ENCODE measurements at places on chromosomes 4 and X.

DNA sequence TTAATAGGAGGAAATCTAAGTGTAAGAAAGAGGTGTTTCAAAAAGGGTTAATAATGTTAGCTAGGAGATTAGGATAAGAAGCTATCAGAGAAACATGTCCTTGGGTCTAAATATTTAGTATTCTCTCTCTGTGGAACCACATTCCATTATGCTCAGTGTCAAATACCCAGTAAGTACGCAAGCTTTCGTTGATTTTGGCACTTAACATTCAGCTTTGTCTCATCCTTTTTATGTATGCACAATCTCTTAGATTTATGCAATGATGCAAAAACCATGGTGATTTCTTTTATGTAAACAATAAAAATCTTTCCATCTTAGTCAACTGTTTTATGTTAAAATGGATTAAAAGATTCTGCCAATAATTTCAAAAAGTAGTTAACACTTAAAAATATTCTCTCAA is 129.2 kb downstream of the KLHL13 start:
- no peak for DNase-seq

DNA sequence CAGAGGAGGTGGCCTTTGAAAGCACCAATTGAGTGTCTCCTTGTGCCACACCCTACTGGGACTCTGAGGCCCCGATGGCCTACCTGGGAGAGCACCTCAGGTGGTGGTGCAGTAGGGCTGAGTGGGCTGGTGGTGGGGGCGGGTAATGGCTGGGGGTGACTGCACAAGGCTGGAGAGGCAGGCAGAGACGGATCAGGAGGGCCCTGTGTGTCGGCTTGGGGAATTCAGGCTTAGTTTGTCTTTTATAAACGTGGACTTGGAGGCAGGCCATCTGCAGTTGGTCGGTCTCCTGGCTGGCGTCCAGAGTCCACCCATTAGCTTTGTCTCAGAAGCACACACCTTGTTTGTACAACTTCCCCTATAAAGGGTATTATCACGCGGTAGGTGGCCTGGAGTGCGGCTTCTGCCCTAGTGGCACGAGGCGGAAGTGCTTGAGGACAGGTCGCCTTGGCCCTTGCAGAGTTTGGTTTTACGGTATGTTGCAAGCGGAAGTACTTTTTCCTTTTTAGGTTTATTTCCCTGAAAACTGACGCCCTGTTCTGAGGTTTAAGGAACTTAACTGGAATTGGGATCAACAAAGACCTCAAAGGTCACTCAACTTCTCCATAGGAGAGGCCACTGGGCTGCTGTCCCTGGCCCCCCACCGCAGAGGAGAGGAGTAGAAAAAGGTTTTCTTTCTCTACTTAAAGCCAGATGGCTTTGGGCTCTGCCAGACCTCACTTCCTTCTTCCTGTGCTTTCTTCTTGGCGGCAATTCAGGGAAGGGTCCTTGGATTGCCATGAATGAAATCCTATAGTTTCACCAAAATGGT is 8.0 kb downstream of the TBC1D14 start:
- peak; percentile 70 for DNase-seq

DNA sequence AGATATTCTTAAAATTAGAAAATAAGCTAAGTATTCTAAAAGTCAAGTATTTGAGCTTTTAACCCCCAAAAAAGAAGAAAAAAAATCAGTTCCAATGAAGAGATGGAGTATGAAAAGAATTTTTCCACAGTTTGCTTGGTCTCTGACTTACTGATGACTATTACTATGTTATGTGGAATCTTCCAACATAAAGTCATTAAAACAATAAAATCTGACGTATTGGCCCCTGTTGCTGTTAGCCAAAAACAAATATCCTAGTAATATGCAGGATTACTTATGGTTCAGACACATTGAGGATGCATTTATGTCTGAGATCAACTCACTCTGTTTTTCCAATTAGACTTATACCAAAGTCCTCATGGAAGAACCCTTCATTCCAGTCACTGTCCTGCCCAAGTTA is 517.2 kb upstream of the ADGRL3 start:
- no peak for DNase-seq

GRCh38 chrX:153766098-153766817 is 2.2 kb downstream of the PLXNB3 start:
- DNase-seq, result no peak

DNA sequence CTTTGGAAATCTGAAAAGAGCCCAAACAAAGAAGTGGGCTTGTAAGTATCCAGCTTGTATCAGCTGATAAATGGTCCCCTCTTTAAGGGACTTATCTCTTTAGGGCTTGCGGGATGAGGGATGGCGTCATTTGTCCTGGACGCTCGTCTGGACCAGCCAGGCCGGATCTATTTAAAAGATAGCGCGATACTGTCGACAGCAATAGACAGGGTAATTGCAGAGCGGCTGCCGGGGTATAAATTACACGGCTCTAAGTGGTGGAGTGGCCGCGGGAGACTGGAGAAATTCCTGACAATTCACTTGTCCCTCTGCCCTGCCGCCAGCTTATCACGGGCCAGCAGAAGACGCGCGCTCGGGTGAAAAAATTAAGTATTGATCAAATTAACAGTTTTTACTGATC is 90.7 kb downstream of the FAM53A start:
- no peak for DNase-seq

DNA sequence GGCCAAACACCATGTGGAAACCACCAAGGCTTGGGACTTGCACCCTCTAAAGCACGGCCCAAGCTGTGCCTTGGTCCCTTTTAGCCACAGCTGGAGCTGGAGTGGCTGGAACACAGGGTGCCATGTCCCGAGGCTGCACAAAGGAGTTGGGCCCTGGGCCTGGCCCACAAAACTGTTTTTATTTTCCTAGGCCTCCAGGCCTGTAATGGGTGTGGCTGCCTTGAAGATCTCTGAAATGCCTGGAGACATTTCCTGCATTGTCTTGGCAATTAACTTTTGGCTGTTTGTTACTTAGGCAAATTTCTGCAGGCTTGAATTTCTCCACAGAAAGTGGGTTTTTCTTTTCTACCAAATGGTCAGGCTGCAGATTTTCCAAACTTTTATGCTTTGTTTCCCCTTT is 55.7 kb downstream of the IL15 start:
- DNase-seq, result no peak

GRCh38 chr4:15202481-15202880 is 200.2 kb downstream of the CPEB2 start:
- no peak for DNase-seq

DNA sequence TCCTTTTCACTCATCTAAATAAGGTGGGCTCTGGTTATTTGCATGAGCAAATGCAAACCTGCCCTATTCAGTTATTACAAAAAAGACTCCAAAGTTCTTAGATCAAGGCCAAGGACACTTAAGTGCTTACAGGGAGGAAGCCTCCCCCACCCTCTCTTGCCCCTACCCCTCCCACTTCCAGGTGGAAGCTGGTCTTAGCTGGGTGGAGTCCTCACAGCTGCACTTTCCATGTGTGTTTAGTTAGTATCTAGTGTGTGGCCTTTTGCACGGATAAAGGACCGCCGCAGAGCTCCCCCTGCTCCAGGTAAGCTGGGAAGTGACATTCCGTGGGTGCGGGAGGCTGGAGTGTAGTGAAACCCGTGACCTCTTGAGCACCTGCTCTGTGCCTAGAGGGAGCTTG is at the start of gene TRIM75:
TRIM75 (plus strand) TSS at position 222 of the 400 bp plus-strand sequence. CDS start 5,282 bp downstream, outside the sequence.
- no peak for DNase-seq

GRCh38 chr4:98659106-98659592 is 738 bp upstream of the TSPAN5 start:
- no peak for DNase-seq

DNA sequence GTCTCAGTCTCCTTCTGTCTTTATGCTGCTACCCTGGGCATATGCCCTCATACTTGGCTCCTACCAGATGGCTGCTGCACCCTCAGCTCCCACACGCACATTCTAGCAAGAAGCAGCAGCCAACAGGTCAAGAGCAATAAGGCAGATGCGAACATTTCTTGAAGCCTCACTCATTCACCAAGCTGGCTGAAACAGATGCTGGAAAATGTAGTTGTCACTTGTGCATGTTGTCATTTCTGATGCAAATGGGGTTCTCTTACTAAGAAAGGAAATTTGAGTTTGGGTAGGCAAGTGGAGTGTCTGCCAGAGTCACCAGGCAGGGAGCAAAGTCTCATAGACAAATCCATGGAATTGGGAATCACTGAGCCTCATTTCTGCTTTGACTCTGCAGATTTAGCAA is 57.4 kb upstream of the SORBS2 start:
- no peak for DNase-seq

DNA sequence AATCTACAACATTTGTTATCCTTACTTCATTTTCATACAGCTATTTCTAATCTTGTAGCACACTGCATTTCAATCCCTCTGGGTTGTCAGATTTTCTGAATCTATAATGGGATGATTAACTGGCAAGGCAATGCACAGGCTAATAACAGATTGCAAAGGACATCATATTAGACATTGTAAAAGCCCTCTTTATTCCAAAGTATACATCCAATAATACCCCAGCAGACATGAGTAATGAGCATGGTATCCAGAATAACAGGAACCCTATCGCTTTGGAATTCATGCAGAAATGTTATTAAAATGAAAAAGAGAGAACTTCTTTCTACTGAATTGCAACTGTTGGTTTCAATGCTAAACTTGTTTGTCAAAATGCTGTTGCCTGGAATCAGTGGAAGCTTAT is 122.9 kb downstream of the C4orf33 start:
- no peak for DNase-seq
